ENCODE measurements at places on chromosomes 2 and 18.

DNA sequence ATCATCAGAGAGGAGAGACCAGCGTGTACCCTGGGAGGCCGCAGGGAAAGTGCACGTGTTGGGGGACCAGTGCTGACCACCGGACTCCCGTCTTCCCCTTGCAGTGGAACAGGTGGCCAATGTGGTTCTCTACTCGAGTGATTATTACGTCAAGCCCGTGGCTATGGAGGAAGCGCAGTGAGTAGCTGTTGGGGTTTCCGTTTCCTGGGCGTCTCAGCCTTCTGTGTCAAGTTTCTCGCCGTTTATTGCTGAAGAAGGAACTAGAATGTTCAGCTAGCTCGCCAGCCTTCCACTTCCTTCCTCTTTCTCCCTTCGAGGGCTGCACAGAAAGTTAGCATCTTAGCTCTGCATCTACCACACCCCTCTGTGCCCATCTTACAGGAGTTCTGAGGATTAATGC is 22.8 kb upstream of the DGKD start:
- no peak for DNase-seq

DNA sequence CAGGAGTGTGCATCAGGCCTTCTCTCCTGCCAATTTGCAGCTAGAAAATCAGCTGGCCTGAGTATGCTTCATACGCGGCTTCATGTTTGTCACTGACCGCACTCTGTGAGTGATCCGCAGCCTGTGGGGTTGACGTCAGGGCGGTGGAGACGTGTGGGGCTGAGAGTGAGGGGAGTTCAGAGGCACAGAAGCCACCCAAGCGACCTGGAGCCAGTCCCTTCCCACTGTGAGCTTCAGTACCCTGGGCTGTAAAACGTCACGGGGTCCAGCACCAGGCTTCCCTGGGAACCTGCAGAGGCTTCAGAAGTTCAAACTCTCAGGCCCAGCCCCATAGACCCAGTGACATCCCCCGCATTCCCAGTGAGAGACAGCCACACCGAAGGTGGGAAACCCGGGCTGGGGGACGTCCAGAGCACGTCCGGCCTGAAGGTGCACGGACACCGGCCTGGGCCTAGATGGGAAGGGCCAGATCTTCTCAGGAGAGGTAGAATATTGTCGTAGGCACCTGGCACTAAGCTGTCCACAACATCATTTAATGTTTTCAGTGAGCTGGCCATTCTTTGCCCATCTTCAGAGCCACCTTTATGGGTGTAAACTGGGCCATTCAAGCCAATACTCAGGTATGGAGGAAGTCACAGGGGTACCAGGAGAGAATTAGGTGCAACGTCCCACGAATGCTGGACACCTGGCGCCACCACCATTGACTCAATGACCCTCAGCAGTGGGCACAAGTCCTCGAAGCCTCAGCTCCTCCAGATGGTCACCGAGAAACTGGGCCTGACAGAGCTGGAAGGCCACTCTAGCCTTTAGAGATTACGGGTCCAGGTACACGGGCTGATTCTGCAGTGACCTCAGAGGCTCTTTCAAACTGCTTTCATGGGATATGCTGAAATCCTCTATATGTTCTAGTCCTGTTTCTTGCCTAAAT is 235.6 kb upstream of the MYT1L start:
- no peak for DNase-seq

- no peak for DNase-seq
These were observed 24.5 kb downstream of the UGP2 start for GRCh38 chr2:63866009-63866709.

- DNase-seq, result no peak
These were observed 75.9 kb downstream of the ACSL3 start for GRCh38 chr2:222936705-222937104.

- no peak for DNase-seq
These were observed 45.2 kb downstream of the UBXN4 start for GRCh38 chr2:135786823-135787222.

DNA sequence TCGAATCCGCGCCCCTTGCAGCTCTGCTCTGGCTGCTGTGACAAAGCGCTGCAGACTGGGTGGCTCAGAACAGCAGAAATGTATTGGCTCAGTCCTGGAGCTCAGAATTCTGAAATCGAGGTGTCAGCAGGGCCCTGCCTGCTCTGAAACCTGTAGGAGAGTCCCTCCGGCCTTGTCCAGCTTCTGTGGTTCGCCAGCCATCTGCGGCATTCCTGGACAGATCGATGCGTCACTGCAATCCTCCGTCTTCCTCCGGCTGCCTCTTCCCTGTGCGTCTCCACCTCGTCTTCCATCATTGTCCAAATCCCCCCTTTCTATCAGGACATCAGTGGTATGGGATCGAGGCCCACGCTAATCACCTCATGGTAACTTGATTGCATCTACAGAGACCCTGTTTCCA is 115.2 kb downstream of the RNF144A start:
- no peak for DNase-seq

- no peak for DNase-seq
These were observed 286.4 kb downstream of the SLC8A1 start for GRCh38 chr2:40165509-40165844.
